NCI-H774 (cell line): ENCODE measurements at places on chromosomes 11 and 22.

DNA sequence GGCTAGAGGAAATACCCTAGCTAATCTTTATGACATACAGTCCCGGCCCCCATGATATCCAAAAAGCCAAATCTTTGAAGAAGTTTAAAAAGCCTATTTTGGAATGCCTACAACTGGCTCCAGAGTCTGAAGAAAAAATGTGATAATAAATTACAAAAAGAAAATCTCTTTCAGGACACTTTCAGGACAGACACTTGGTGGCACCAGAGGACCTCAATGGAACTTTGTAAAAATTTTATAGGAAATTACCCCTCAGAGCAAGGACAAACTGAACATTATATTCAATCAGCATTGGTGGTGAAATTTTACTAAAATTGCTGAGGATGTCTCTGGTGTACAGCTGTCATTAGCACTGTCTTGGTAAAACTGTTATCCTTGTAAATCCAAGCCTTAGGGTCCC lies 81.0 kb downstream of the CCDC73 start:
- DNase-seq = no peak

- DNase-seq = no peak
Measured at GRCh38 chr11:606245-606644, 9.5 kb downstream of the IRF7 start.

- DNase-seq = no peak
Measured at GRCh38 chr11:5272395-5273017, 2.8 kb upstream of the HBE1 start.

GRCh38 chr11:113256431-113257202 lies 57.8 kb upstream of the TTC12 start:
- no peak for DNase-seq

DNA sequence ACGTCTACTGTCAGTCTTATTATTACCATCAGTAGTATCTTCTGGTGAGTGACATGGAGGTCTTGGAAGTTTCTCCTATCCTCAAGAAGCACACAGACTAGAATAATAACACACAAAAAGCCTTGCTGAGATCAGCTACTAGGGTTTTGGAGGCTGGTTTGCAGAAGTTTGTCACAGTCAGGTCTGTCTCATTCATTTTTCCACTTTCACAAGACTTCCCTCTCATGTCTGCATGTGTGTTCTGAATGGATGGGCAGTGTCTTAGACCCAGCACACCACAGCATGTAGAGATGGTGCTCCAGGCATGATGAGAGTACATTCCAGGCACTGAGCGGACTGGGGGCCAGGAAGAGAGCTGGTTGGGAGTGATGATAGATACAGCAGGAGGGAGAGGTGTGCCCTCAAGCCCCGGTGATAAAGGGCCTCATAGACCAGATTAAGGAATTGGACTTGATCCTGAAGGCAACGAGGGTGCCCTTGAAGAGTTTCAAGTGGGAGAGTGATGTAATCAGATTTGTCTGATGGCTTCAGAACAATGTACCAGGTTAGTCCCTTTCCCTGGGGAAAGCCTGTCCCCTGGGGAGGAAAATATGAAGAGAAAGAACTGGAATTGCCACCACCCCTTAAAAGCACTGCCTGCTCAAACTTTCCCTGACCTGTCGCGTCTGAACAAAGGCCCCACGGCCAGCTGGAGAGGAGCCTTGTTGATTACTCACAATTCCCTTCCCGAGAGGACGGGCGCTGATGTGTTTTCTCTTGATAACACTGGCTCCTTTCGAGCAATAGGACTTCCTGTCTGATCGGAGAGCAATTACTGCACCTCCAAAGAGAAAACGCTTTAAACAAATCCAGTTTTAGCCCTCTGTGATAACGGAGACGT lies 45.1 kb upstream of the LMO2 start:
- DNase-seq = no peak

DNA sequence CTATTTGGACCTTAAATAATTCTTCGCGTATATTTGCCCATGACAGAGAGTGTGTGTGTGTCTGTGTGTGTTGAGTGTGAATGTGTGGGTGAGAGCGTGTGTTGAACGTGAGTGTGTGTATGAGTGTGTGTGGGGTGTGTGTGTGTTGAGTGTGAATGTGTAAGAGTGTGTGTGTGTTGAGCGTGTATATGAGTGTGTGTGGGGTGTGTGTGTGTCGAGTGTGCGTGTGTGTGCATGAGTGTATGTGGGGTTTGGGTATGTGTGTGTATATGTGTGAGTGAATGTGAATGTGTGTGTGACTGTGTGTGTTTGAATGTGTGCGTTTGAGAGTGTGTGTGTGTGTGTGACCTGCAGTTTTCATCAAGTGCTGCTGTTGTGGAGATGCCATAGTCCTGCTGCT lies 26.8 kb downstream of the GAL start:
- DNase-seq = no peak

- DNase-seq = no peak
Measured at GRCh38 chr22:48068323-48068885, 1306.0 kb downstream of the TBC1D22A start.

- DNase-seq = no peak
Measured at GRCh38 chr22:17140826-17141766, 18.0 kb downstream of the HDHD5 start.

GRCh38 chr22:38403812-38404211 lies 51.2 kb downstream of the KCNJ4 start:
- no peak for DNase-seq

GRCh38 chr22:26435327-26436093 lies 6.5 kb downstream of the ASPHD2 start:
- DNase-seq = no peak

DNA sequence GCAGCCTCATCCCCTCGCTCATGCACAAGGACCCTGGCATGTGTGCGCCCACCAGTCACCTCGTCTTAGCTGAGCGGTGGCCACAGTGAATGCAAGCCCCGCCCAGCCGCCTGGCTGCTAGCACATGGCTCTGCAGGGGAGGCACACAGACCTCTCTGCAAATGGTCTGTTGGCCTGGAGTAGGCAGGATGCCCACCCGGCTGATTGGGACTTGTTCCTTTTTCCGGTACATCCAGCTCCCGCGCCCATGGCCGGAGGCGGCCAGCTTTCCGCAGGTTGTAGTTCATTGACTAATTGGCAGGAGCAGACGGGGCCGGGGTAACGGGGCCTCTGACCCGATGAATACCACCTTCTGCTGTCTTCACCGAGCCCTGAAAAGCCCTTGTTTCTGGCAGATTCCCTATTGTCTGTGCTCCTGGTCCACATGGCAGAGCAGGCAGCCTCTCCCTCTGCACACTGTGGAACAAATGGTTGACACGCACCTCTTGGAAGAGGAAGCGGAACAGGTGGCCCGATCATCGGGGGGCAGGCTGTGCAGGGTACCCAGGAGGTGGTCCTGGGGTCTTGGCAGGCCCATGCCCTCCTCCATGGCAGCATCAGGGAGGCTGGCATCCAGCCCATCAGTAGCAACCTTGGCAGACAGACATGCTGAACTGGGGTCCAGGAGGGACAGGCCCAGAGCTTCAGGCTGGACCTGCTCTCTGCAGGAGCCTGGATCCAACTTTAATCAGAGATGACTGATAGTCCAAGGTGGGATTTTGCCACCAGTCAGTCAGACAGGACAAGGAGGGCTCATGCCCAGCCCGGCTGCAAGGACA lies 1512.0 kb downstream of the BRD1 start:
- no peak for DNase-seq

DNA sequence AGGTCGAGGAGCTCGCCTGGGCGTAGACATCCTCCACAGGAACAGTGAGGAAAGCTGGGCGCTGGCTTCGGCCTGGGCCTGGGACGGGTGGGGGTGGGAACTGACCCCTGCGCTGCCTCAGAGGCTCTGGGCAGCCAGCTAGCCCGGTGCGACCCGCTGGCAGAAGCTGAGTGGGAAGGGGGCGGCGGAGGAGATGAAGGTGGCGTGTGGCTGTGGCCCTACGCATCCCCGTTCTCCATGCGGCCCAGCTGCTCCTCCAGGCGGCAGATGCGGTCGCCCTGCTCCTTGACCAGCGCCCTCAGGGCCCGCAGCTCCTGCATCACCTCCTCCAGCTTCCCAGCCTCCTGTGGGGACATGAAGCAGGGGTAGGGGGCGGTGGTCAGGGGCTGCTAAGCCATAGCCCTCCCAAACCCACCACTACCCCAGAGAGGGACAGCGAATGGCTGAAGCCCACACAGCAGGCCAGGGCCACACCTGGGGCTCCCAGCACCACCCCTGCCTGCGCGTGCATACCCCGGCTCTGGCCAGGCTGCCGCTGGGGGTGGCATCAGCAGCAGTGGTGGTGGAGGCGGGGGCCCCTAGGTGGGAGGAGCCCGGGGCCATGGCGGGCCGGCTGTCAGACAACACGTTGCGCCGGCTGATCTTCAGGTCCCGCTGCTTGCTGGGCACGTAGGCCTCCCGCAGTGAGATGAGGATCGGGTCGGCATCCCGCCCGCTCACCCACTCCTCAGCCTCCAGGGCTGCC lies 848 bp upstream of the PTPRCAP start:
- DNase-seq = no peak

- DNase-seq = peak; percentile 1
Measured at GRCh38 chr22:34111210-34111824, 191.0 kb upstream of the LARGE1 start.

GRCh38 chr11:87431392-87431791 lies 393.7 kb downstream of the TMEM135 start:
- no peak for DNase-seq
